Caki2 (cell line): ENCODE measurements at places on chromosomes 5 and 9. TPM values are rescaled to one million over a fixed set of nuclear protein-coding genes. Genes with fewer than 3 reads are reported as not detected.

The BTNL8 gene
- total RNA-seq: not detected in 2 replicates

The PPIC gene
- 21.9 and 24.8 TPM in 2 replicates for total RNA-seq

The ENG gene
- 2.1 and 5.2 TPM in 2 replicates for total RNA-seq

The SWI5 gene
- total RNA-seq: 97.2 and 141 TPM in 2 replicates

The CERCAM gene
- total RNA-seq: 25.2 and 50.6 TPM in 2 replicates

The TCF7 gene
- 1.1 and 2.5 TPM in 2 replicates for total RNA-seq

The HCN1 gene
- not detected in 2 replicates for total RNA-seq

DNA sequence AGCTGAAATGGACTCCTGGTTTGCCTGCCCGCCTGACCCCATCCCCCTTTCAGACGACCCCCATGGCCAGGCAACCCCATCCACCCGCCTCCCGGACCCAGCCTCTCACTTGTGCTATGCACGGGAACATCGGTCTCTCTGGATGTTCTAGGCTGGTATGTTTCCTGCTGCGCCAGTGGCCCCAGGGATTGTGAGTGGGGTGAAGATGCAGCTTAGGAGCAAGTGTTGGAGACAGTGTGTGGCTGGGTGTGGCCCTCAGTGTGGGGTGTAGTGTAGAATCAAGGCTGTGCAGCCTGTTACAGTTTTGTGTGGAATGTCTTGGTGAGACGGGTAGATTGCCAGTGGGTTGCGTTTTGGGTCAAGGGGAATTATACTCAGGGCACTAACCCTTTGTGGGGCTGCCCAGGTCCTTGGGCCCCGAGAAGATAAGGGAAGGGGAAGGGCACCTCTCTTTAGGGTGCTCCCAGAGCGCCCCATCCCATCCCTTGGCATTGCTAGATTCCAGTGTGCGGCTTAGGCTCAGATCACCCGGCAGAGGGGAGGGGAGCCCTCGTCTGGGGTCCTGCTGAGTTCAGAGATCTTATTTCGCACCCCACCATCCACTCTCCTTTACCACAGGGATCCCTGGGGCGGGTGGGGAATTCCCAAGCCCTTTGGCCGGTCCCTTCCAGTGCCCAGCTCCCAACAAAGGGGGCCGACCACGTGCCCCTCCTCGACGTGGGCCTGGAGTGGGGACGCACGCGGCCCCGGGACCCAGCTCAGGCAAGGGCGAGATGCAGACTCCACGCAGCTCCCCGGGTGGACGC is 4.6 kb downstream of the IER5L start:
- no peak for DNase-seq

- no peak for DNase-seq
Observed at GRCh38 chr5:17235731-17236330, 18.4 kb downstream of the BASP1 start.

DNA sequence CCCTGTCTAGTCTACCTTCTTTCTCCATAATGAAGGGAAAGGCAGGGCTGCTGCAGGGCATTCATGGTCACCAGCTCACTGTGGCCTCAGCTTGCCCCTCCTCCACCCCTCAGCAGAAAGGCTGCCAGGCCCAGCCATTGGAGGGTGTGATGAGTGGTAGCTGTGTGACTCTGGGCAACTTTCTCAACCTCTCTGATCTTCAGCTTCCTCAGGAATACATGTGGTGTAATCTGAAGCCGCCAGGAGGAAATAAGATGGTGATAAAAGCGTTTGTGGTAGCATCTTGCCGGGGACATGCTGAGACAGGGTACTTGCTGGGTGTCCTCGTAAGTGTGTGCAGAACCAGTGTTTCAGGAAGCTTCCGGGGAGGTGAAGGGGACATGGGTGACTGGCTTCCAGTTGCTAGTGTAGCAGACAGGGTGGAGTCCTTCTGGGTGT is 9.8 kb downstream of the CXCL14 start:
- no peak for DNase-seq

DNA sequence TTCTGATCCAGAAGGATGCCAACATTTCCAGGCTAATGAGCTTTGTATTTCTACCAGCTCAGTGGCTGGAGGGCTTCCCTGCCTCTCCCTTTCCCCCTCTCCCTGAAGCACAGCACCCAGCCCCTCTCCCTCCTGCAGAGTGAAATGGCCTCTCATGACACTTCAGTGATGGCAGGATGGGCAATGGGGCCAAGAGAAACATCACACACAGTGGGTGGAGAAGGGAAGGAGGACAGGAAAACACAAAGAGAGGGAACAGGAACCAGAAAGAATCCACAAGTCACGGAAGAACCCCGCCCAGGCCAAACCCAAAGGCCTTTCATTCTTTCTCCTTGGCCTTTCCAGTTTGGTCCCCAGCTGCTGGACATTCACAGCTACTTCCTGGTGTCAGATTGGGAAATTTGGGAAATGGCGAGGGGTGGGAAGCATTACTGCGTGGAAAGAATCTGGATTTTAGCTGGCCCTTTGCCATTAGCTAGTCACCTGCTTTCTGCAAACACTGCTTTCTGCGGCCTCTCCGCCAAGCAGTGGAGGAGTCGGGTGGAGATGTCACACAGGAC is 82.6 kb downstream of the GLDC start:
- no peak for DNase-seq

DNA sequence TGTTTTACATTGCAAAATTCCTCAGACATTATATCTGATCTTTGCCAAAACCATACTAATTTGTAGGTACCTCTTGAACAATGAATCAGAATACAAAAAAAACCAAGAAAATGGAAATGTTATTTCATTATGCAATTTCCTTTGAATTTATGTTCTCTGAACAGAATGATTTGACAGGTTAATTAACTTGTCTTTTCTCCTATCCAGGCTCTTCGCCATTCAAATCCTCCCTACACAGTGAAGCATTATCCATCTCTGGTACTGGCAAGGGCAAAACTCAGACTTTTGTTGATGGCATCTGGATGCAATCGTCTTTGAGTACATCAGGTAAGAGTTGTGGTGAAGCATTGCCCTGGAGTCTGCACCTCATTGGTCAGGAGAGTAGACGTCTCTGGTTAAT is 655.7 kb upstream of the ITGA1 start:
- no peak for DNase-seq

- DNase-seq: no peak
Observed at GRCh38 chr5:84036842-84037241, 316.2 kb upstream of the HAPLN1 start.

DNA sequence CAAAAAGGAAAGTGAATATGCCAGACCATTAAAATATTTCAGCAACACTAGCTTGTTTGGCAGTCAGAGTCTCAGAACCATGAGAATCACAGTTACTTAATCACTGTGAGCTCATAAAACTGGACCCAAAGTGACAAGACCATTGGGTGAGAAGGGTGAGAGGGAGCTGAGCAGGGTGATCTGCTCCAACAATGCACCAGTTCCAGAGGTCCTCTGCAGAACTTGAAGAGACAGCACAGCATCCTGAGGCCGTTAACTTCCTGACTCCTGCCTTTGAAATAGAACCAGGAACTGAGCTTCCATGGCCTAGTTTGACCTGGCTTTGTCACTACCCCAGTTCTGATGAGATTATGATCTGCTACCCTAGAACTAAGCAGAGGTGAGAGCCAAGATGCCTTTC is 57.4 kb downstream of the NFIB start:
- DNase-seq: no peak

- DNase-seq: no peak
Observed at GRCh38 chr9:131053896-131054295, 42.4 kb upstream of the AIF1L start.

DNA sequence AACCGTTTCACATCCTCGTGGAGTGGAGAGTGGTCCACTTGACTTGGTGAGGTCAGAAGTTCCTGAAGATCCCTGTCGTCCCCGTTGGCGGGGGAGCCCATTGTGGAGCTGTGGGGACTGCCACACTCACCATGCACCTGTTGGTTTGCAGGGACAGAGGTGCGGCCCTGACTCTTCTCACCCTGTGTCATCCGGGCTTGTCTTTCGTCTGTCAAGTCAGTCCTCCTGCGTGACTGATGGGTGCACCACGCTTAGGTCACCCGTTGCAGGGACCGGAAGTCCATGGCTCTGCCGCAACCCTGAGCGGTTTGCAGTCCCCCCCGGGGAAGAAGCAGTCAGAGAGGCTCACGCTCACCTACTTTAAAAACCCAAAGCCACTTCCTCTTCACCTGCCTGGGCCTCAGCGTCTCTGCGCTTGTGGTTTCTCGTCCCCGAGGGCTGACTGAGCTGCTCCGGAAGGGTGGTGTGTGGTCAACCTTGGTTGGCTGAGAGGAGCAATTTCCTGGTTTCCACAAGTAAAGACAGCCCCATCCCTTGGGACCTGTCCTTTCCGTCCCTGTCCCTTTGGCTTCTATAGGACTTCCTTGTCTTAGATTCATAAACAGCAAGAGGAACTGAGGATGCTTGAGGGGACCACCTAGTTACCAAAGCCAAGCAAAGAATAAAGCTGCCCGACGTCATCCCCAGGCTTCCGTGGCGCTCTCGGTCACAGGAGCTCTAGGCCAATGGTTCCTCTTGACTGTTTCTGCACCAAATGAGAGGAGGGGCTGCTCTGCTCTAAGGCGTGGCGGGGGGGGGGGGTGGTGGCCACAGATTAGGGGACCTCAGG is 53.2 kb downstream of the USP20 start:
- no peak for DNase-seq

DNA sequence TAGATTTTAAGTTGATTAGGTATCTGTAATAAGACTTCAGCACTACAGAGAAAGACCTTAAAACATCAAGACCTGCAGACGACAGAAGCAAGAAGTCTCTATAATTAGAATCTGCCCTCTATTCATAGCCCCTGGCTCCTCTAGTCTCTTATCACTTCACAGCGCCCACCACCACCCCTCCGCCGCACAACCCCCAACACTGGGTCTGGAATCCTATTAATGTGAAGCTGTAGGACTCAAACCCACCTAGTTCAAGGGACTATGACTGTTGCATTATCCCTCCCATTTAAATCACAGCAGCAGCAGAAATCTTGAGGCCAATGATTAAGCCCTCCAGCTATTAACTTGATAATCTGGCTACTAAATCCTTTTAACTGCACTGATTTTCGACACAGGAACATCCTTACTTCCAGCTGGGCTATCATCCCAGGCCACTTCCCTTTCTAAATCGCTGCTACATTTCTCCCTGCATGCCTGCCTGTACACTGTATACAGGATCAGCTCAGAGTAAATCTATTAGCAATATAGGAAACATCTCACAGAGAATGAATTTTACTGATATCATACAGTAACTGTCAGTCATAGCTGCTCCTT is 159.5 kb upstream of the GRAMD2B start:
- no peak for DNase-seq

- no peak for DNase-seq
Observed at GRCh38 chr5:178732281-178732680, 1.8 kb upstream of the ZNF354A start.

GRCh38 chr5:170145462-170145861 is 39.8 kb downstream of the FOXI1 start:
- DNase-seq: peak; percentile 28

DNA sequence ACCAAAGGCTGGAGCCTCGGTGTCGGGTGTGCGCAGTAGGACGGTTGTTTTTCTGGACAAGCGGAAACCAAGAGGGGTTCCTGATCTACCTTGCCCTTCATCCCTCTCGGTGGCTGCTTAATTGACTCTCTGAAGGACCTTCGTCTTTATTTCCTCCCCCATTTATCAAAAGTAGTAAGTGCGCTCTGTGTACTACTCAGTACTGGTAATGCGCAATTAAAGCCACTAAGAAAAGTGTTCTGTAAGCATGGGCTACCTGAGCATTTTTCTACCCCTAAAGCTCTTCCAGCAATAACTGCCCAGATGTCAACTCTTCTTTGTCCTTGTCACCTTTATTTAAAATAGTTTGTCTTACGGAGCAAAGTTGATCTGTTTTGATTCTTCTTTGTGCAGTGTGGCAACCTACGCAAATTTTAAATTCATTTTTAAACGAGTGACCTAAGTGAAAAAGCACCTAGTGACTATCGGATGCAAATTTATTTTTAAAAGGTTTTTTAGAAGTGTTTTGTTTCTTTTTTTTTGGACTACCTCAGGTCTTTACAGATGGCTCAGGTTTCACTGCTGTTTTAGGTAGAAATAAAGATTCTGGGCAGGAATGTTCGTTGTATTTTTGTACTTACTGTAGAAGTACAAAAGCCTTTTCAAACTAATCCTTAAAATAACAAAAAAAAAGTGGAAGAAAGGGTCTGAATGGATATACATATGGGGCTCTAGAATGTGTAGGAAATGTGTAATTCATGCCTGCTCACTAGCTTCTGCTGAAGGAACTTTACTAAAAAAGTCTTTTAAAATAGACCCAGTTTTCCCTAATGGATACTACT is 2.0 kb downstream of the JMY start:
- no peak for DNase-seq
